ENCODE measurements at places on chromosomes 2 and 18.

GRCh38 chr2:234840336-234840735, 111.5 kb upstream of the SH3BP4 start:
- DNase-seq = no peak

DNA sequence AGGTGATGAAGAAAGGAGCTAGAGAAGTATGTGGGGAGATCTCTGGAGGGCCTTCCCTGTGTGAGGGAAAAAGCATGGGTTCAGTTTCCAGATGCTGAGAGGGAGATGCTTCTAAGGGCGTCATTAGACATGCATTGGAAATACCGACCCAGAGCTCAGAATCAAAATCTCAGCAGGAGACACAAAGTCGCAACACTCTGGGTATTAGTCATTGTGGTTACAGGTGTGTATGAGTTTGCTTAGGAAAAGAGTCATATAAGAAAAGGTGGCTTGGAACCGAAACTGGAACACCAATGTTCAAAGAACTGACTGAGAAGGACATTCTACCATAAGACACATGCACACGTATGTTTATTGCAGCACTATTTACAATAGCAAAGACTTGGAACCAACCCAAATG, 477.1 kb downstream of the FBXO15 start:
- no peak for DNase-seq

DNA sequence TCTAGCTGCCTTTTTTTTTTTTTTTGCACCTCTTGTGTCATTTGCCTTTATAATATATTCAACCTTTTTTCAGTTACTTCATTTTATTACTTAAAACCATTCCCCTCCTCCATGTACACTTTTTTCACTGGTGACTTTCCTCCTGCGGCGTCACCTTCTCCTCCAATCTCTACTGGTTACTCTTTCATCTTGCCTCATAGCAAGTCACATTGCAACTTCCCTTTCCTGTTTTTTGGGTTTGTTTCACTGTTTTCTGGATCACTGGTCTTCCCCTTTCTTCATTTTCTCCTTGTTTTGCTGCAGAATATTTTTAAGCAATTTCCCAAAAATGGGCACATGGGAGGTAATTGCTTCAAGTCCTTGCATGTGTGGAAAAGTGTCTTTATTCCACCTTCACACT, 37.7 kb upstream of the GPR155 start:
- no peak for DNase-seq

DNA sequence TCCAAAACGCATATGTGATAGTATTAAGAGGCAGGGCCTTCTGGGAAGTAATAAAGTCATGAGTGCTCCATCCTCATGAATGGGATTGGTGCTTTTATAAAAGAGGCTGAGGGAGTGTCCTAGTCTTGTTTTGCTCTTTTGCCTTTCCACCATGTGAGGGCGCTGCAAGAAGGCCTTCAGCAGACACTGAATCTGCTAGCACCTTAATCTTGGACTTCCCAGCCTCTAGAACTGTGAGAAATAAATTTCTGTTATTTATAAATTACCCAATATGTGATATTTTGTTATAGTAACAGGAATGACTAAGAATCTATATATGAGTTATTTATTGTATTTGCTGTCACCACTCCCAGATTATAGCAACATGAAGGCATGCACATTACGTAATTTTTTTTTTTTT, 63.5 kb downstream of the PLA2R1 start:
- no peak for DNase-seq

GRCh38 chr2:126504949-126505348, 151.0 kb upstream of the GYPC start:
- DNase-seq = no peak

GRCh38 chr2:236395067-236395466, 130.9 kb upstream of the ASB18 start:
- DNase-seq = no peak

GRCh38 chr18:31998880-31999412, 19.7 kb upstream of the RNF125 start:
- DNase-seq = no peak

DNA sequence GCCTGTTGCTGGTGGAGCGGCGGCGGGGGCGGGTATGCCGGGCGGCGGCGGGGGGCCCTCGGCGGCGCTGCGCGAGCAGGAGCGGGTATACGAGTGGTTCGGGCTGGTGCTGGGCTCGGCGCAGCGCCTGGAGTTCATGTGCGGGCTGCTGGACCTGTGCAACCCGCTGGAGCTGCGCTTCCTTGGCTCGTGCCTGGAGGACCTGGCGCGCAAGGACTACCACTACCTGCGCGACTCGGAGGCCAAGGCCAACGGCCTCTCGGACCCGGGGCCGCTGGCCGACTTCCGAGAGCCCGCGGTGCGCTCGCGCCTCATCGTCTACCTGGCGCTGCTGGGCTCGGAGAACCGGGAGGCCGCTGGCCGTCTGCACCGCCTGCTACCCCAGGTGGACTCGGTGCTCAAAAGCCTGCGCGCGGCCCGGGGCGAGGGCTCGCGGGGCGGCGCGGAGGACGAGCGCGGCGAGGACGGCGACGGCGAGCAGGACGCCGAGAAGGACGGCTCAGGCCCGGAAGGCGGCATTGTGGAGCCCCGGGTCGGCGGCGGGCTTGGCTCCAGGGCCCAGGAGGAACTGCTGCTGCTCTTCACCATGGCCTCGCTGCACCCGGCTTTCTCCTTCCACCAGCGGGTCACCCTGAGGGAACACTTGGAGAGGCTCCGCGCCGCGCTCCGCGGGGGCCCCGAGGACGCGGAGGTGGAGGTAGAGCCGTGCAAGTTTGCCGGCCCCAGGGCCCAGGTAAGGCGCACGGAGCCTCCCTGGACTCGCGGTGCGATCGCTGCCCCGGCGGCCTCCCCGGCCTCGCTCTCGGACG, 1.0 kb downstream of the ZCCHC2 start:
- no peak for DNase-seq

DNA sequence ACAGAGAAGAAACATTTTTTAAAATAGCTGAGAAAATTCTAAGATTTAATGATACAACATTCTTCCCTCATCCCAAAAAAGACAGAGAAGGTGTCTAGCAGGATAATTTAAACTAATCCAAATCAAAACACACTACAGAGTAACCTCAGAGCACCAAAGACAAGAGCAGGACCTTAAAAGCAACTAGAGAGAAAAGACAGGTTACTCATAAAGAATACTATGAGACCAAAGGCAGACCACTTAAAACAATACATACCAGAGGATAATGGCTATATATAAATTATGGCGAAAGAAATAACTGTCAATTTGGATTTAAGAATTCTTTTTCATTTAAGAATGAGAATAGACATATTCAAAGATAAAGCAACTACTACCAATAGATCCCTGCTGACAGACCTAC, 40.0 kb downstream of the HDLBP start:
- DNase-seq = no peak

- no peak for DNase-seq
Observed at GRCh38 chr2:12819721-12820120, 103.0 kb downstream of the TRIB2 start.

DNA sequence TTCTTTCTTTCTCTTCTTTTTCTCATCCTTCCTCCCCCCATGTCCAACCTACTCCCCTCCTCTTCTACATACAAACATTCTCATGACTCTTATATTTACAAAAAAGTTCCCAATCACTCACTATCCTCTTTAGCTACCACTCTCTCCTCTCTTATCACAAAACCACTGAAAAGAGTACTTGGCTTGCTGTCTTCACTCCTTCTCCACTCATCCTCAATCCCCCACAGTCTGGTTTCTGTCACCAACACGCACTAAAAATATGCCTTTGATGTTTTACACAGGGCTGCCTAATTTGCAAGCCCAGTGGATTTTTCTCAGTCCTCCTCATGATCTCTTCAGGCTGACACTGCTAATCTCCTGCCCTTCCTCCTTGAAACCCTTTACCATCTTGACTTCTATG, 159.5 kb downstream of the TNS1 start:
- DNase-seq = no peak

DNA sequence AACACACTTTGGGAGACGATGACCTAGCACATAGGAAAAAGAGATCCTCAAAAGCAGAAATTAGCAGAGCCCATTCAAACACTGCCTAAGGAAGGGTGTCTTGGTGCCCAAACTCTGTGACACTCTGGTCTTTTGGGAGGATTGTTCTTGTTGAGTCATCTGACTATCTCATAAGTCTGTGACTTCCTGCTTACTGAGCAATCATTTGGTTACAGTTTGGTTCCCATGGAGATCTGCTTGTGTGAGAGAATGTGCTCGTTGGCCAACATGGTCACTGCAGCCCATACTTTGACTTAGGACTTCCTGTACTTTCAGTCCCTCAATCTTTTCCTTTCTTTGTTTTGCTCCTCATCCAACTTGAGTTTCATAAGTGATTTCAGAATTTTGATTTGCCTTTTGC, 602.9 kb downstream of the NYAP2 start:
- no peak for DNase-seq

DNA sequence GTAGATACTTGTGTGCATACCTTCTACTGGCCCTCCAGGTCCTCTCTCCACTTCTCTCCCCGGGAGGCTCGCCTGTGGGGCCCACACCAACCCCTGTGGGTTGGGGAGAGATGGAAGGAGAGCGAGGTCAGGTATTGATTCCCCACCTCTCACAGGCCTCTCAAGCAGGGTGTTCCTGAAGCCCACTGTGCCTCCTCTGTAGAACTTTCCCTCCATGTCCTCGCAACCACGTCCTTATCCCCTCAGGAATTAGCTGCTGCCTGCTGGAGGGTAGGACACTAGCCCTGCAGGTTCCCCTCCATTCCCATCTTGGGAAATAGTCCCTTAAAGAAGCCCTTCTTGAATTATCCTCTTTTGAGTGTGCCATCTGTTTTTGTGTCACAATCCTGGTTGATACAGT, 38.9 kb upstream of the KLF11 start:
- no peak for DNase-seq

DNA sequence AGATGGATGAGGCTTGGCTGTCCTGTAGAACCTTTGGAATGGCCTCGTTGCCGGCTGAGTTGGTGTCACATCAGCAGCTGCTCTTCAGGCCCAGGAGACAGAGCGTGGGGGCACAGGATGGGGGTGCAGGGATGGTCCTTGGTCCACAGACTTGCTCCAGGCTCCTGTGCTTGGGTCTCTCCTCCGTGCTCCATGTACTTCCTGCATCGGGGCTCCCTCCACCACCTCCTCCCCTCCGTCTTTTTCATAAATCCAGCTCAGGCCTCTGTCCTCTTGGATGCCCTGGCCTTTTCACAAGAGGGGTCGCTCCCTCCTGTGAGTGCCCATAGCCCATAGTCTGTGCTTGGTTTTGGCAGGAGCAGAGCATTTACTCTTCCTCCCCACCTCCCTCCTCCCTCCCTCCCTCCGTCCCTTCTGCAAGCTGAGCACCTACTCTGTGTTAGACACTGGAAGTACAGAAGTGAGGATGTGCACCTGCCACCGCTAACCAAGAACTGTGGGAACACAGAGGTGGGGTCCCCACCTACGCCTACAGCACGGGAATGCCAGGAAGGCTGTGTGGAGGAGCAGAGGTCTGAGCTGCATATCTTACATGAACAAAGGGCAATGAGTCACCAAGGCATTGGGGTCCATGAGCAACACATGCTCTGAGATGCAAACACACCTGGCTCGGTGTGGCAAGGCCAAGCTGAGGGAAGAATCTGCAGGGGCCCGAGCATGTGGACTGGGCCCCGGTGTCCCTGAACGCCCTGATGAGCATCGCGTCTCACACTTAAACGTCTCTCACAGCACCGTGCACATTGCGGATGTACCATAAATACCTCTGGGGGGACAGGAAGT, 458.7 kb upstream of the HS6ST1 start:
- DNase-seq = no peak

GRCh38 chr2:33000986-33001385, 54.2 kb downstream of the LTBP1 start:
- DNase-seq = no peak

GRCh38 chr2:1339388-1340140, 73.7 kb upstream of the TPO start:
- DNase-seq = no peak

GRCh38 chr18:55416791-55417190, 171.2 kb downstream of the TCF4 start:
- DNase-seq = no peak

DNA sequence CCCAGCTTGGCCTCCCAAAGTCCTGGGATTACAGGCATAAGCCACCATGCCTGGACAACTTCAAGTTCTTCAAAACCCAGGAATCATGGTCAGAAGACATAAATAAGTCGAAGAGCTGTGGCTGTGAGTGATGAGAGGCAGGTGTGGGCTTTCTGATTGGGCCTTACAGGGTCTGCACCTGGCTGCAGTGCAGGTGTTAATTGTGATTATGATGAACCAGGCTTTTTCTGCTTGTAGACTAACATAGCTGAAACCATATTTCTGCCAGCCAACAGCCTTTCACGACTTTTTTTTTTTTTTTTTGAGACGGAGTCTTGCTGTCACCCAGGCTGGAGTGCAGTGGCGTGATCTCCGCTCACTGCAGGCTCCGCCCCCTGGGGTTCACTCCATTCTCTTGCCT, 14.9 kb upstream of the DTNB start:
- DNase-seq = no peak

- DNase-seq = no peak
Observed at GRCh38 chr18:50687491-50687890, 127.6 kb downstream of the MAPK4 start.

GRCh38 chr2:127187831-127188230, 32.3 kb downstream of the CYP27C1 start:
- DNase-seq = no peak

GRCh38 chr2:28117104-28117596, 226.6 kb downstream of the BABAM2 start:
- no peak for DNase-seq

DNA sequence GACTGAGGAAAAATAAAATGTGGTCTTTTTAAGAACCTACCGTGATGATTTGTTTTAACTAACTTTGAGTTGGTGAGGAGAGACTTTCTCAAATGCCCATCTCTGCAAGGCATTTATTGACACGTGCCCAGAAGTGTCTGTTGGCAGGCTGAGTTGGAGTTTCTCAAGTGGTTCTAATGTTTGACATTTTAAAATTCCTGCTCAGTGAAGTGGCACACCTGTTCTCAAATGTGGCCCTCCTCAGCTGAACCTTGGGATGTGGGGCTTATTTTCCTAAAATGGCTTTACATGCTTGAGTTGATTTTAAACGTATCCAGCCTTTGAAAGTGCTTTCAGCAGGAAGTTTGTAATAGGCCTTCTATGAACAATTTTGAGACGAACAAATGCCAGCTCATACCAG, 876 bp upstream of the CAVIN2 start:
- DNase-seq = no peak

- DNase-seq = no peak
Observed at GRCh38 chr2:200341376-200341775, 34.9 kb downstream of the SPATS2L start.

DNA sequence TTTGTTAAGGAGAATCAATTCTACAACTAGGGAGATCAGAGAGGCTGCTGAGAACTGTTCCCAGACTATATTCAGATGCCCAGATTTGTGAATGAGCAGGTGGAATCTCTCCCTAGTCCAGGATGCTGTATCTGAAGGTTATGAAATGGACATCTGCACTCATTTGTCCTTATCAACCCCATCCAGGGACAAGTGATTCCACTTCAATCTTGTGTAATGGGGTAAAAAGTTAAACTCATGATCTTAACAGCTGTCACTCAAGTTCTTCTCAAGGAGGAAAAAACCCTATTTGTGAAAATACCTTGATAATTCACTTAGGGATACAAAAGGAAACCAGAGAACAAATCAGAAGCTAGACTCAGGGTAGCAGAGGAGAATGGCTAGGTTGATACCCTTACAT, 144.8 kb downstream of the PLCL1 start:
- no peak for DNase-seq

All from stimulated activated CD4-positive, alpha-beta T cell treated with anti-CD3 and anti-CD28 coated beads, TNF-alpha, amount 100 ng/mL, for 1 hour (primary cell).